GM03348 (cell line): ENCODE measurements at places on chromosomes 6 and 20.
A peak's percentile ranks its signal among the peaks of the same experiment; 100 is the strongest.

DNA sequence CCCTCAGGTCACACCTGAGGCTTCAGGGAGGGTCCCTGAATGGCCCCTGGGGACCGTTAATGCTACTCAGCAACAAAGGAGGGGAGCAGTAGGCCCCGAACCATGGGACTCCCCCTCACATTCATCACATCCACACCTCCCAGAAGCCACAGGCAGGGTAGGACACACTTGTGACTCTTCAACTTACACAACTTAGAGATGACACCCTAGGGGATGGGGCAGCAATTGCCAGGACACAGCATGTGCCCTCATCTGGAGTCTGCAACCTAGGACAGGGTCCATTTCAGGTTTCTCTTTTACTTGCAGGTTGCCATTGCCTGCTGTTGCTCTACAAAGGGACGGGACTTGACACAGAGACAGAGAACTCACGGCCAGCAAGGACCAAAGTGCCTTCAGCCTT lies 770 bp downstream of the ULBP3 start:
- no peak for DNase-seq

DNA sequence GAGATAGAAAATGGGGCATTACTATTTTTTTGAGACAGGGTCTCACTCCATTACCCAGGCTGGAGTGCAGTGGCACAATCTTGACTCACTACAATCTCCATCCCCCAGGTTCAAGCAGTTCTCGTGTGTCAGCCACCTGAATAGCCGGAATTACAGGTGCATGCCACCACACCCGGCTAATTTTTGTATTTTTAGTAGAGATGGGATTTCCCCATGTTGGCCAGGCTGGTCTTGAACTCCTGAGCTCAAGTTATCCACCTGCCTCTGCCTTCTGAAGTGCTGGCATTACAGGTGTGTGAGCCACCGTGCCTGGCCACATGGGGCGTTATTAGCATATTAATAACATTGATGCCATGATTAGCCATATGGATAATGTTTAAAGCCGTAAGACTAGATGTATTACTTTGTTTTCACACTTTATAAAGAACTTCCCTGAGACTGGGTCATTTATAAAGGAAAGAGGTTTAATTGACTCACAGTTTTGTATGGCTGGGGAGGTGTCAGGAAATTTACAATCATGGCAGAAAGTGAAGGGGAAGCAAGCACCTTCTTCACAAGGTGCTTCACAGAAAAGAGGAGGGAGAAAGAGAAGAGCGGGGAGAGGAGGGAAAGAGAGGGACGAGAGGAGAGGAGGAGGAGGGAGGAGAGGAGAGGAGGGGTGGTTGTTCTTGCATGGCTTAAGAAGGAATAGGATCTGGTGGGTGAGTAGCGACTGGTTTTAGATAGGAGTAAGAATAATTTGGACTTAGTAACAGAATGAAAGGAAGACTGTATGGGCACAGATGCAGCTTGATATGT lies 51.9 kb downstream of the MYO6 start:
- no peak for DNase-seq

DNA sequence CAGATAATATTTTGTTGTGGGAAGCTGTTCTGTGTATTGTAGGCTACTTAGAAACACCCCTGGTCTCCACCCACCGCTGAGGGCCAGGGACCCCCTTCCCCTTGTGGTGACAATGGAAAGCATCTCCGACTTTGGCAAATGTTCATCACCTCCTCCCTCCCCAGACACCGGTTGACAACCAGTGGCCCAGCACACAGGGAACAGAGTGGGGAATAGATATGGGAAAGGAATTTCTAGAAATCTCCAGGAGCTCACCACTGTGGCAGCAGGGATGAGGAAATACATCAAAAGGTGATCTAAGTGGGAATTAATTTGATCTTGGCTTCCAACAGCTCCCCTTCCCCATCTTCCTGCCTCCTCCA lies 257.3 kb upstream of the FOXQ1 start:
- no peak for DNase-seq

DNA sequence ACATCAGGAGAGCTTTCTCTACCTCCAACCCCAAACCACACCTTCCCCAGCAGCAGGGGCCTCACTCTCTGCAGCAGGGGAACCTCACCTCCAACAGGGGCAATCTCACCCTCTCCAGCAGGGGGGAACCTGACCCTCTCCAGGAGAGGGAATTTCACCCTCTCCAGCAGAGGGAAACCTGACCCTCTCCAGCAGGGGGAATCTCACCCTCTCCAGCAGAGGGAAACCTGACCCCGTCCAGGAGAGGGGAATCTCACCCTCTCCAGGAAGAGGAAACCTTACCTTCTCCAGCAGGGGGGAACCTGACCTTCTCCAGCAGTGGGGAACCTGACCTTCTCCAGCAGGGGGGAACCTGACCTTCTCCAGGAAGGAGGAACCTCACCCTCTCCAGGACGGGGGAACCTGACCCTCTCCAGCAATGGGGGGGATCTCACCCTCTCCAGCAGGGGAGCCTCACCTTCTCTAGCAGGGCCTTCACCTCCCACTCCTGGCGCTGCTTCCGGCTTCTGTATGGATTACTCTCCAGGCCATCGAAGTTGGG lies 3.1 kb downstream of the B3GALT4 start:
- peak; percentile 47 for DNase-seq

DNA sequence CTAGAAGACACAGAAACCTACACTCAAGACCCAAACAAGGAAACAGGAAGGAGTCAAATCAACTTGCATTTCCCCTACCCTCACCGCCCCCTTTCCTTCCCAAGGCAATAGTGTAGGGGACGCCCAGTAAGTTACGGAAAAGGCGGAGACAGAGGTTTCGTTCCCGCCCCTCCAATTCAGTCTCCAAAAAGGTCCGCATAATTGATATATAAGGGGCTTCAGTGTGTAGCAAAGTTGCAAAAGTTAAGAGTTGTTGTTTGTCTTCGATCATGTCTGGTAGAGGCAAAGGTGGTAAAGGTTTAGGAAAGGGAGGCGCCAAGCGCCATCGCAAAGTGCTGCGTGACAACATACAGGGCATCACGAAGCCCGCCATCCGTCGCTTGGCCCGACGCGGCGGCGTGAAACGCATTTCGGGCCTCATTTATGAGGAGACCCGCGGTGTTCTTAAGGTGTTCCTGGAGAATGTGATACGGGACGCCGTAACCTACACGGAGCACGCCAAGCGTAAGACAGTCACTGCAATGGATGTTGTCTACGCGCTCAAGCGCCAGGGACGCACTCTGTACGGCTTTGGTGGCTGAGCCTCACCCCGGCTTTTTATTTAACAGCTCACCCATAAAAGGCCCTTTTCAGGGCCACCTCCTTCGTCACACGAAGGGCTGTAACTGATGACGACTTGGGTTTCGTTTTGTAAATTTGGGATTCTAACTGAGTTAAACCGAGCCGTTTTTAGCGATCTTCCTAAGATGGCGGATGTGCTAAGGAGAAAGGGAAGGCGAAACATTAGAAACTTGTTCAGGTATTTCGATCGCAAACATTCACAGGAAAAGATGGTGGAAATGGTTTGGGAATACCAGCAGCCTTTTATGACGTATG lies 124.6 kb upstream of the BTN3A2 start:
- DNase-seq, result peak; percentile 75

DNA sequence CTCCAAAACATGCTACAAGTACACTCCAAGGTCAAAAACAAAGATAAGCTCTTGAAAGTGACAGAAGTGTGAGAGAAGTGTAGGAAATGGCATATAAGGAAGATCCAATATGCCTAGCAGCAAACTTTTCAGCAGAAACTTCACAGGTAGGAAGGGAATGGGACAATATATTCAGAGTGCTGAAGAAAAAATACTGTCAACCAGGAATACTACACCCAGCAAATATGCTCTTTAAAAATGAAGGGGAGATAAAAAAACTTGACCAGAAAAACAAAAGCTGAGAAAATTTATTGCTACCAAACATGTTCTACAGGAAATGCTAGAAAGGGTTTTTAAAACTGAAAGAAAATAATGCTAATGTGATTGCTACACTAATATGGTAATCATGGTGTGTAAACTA lies 46.2 kb downstream of the THBS2 start:
- no peak for DNase-seq

GRCh38 chr6:33117811-33118277 lies 42.1 kb downstream of the HLA-DPB1 start:
- DNase-seq, result no peak

GRCh38 chr6:82086944-82087343 lies 160.6 kb downstream of the IBTK start:
- DNase-seq, result no peak

DNA sequence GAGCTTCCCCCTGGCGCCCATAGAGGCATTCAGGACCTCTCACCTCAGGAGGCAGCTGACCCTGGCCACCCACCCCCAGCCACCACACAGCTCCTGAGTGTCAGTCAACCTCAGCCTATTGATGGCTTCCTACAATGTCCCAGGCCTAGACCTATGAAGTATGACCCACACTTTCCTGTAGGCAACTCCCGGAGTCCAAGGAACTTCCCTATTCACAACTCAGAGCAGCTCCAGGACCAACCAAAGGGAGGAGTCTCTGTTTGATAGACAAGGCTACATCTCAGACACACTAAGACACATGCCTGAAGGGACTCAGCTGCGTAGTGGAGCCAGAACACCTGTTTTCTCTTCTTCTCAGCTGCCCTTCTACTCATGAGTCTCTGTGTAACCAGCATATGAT lies 169.1 kb downstream of the MAFB start:
- DNase-seq, result no peak

- DNase-seq, result no peak
These were observed 50.1 kb upstream of the SMOC2 start for GRCh38 chr6:168390749-168391420.

GRCh38 chr20:23042270-23042669 lies 7.2 kb downstream of the SSTR4 start:
- DNase-seq, result no peak

- no peak for DNase-seq
These were observed 127.9 kb downstream of the LMBRD1 start for GRCh38 chr6:69668916-69669315.

DNA sequence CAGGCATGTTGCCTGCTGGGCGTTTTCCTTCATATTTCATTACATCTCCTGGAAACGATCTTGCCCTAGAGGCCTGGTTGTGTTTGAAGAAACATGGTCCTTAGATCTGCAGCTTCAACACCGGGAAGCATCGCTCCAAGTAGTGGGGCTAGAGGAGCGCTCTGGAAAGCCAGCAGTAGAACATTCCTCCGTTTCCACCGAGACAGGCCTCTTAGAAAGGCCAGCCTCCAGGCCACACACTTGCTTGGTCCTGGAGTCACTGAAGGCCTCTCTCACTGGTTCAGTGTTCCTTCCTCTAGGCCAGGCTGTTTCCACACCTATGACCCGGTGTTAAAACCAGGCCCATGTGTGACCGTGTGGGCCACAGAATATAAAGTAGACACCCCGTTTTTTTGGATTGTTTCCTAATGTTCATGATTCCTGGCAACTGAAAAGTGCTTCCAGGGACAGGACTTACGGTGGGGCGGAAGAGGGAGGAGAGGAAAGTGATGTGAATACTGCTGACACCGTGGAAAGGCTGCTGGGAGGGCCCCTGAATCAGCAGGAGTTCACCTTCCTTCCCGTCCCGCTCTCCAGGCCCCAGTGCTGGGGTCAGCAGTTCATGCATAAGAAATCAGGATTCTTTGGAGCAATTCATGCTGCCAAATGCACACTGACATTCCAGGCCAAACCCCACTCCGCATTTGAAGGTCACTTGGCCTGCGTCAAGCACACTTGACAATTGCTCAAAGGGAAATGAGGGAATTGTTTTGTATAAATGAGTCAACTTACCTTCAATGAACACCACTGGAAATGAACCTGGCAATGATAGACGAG lies 83.8 kb downstream of the IYD start:
- DNase-seq, result no peak

DNA sequence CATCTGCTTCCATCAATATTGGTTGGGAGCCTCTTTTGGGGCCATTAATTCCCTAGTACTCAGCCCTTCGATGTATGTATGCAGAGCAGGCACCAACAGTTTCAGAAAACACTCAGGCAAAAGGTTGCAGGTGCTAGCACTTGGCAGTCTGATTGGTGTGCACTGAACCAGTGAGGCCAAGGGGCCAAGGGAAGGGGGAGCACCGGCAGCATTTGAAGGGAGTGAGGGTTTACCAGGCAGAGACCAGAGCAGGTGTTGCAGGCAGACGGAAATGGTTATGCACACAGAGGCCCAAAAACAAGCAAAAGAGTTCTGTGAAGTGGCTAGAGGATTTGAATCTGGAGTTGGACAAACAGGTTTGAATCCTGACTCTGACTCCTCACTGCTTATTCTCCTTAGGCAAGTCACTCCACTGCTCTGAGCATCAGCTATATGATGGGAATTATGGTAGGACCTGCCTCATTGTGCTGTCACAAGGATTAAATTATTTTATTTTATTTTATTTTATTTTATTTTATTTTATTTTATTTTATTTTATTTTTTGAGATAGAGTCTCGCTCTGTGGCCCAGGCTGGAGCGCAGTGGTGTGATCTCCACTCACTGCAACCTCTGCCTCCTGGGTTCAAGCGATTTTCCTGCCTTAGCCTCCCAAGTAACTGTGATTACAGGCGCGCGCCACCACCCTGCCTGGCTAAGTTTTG lies 58.1 kb upstream of the SHLD1 start:
- no peak for DNase-seq

- no peak for DNase-seq
These were observed 26.4 kb upstream of the PAQR8 start for GRCh38 chr6:52335576-52335975.

GRCh38 chr6:163389354-163389753 lies 25.2 kb upstream of the QKI start:
- no peak for DNase-seq

DNA sequence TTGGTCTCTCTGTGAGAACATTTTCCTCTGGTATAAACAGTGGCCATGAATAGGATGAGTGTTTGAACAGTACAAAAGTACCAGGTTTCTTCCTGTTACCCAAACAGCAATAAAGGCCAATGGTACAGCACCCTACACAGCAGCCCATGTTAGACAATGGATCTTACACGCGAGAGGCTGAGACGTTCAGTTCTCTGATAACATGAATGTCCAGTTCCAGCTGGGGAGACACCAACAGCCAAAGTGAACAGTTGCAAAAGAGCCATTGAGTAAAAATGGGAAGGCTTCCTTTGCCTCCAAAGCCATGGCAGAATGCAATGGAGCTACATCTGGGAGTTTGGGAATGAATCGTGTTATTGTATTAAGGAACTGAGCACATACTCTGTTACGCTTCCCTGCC lies 246.8 kb upstream of the SGK1 start:
- no peak for DNase-seq

GRCh38 chr6:120303527-120303926 lies 954.0 kb upstream of the MAN1A1 start:
- DNase-seq, result no peak

- no peak for DNase-seq
These were observed 177.3 kb upstream of the CCN2 start for GRCh38 chr6:132128424-132128823.

GRCh38 chr6:37369321-37370201 lies 15.8 kb downstream of the RNF8 start:
- no peak for DNase-seq

DNA sequence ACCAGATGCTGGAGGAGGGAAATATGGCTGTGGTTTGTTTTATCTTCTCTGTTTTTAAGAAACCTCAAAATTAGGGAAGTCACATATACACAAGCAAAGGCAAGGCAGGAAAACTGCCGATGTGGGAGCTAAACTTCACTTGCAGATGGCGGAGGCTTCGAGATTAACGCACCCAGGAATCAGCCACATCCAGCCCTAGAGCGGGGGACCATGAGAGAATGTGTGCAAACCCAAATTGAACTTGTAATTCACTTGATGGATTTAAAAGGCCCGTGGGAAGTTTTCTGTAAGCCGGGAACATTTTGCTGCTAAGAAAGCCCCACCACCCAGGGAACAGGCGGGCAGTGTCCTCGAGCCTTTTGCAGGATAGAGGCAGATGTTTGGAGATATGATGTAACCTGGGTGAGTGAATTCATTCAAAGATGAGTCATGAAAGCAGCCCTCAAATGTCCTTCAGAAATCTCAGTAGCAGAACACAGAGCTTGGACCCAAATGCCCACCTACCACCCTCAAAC lies 39.9 kb downstream of the PREX1 start:
- DNase-seq, result peak; percentile 80
